ENCODE measurements at places on chromosomes 11 and 22.

DNA sequence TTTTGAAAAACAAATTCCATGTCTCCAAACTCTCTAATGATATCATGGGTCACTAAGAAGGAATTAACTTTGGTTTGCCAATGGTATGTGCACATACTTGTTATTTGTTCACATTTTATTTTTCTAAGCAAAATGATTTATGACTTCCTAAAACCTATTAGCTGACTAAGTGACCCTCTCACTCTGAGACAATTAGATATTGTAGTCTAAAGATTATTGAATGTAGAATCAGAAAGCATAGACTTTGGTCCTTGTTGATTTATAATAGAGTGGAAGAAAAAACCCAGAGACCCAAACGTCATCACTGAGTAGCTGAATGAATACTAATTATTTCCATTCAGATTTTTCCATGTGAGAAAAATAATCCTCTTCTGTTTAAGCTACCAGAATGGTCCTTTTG is 243.5 kb upstream of the ANO3 start:
- no peak overlapping the region for H3K27ac ChIP-seq
- no peaks in the 10 kb centered on the region for H3K27me3 ChIP-seq
- DNase-seq = peak; percentile 78
- no peaks in the 10 kb centered on the region for H3K4me1 ChIP-seq
- H3K4me3 ChIP-seq = no peak overlapping the region

- no peak overlapping the region for H3K4me3 ChIP-seq
- H3K27ac ChIP-seq = no peak overlapping the region
- H3K36me3 ChIP-seq = no peaks in the 10 kb centered on the region
- DNase-seq = no peak
- H3K27me3 ChIP-seq = no peaks in the 10 kb centered on the region
- H3K4me1 ChIP-seq = no peaks in the 10 kb centered on the region
Observed at GRCh38 chr11:78374917-78375316, 42.7 kb downstream of the GAB2 start.

- DNase-seq = no peak
- no peaks in the 10 kb centered on the region for H3K36me3 ChIP-seq
- no peak overlapping the region for H3K27ac ChIP-seq
- no peaks in the 10 kb centered on the region for H3K4me1 ChIP-seq
Observed at GRCh38 chr11:117733316-117733715, 63.7 kb downstream of the DSCAML1 start.

GRCh38 chr11:12746593-12747097 is 72.4 kb downstream of the TEAD1 start:
- no peak overlapping the region for H3K4me3 ChIP-seq
- peaks cover 19% of the 10 kb centered on the region for H3K4me1 ChIP-seq
- H3K27ac ChIP-seq = peak overlapping the region; percentile 5
- H3K36me3 ChIP-seq = no peaks in the 10 kb centered on the region

DNA sequence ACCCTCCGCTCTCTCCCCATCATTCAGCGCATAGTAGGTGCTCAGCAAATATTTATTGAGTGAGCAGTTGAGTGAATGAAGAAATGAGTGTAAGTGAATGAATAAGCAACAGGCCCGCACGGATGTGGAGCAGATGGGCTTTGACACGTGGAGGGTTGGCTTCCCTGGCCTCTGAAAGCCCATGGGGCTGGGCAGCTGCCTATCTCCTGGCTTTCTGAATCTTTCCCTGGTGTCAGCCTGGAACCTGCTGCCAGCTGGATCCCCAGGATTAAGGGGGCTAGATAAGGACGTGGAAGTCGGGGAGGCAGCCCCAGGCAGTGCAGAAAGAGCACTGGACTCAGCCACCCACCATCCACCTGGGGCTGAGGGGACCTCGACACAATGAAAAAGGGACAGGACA is 12.6 kb downstream of the IL2RB start:
- no peaks in the 10 kb centered on the region for H3K36me3 ChIP-seq
- H3K4me3 ChIP-seq = no peak overlapping the region
- no peak for DNase-seq
- no peak overlapping the region for H3K27ac ChIP-seq
- H3K4me1 ChIP-seq = no peaks in the 10 kb centered on the region

GRCh38 chr11:100738701-100739270 is 51.7 kb downstream of the ARHGAP42 start:
- no peak overlapping the region for H3K4me3 ChIP-seq
- no peaks in the 10 kb centered on the region for H3K27me3 ChIP-seq
- peaks cover 21% of the 10 kb centered on the region for H3K4me1 ChIP-seq
- no peaks in the 10 kb centered on the region for H3K36me3 ChIP-seq
- DNase-seq = no peak

All from astrocyte (in vitro differentiated cells and primary cell).